Left kidney (tissue), 8 donors: ENCODE measurements at places on chromosomes 7 and 10. TPM values are rescaled to one million over a fixed set of nuclear protein-coding genes. Genes with fewer than 3 reads are reported as not detected.

The COX19 gene
- polyA plus RNA-seq, result 16.9 TPM

The PNLIPRP2 gene
- polyA plus RNA-seq, result not detected

DNA sequence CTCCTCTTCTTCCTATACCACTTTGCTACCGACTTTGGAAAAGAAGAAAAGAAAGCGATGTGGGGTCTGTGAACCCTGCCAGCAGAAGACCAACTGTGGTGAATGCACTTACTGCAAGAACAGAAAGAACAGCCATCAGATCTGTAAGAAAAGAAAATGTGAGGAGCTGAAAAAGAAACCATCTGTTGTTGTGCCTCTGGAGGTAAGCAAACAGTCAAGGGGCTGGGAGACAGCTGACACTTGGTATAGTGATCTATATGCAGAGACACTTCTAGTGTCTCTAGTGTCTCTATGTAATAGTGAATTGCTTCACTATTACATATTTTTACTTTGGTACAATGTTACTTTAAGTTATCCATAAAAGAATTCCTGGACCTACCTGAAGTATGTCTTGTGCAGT is 13.9 kb downstream of the TET1 start:
- DNase-seq, result no peak

DNA sequence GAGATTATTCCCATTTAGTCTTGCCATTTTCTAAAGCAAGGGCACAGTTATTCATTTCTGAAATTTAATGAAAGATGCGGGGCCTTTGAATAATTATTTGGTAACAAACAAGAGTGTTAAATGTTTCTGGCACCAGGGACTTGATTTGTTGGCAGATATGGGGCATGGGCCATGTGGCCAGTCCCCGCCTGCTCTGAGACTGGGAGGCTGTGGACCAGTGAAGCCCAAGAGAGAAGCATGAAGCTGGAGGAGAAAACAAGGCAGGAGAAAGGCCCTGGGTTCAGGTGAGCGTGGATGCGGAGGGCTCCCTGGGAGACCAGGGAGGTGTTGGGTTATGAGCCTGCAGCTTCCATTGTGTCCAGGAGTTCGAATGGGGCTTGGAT is 378.5 kb downstream of the TCERG1L start:
- no peak for DNase-seq

The HYAL4 gene
- polyA plus RNA-seq, result 0.86 TPM

GRCh38 chr7:30136117-30136731 is 1.4 kb downstream of the MTURN start:
- DNase-seq, result no peak

The NAT16 gene
- polyA plus RNA-seq, result not detected

- DNase-seq, result no peak
These were observed 191.4 kb downstream of the FAM107B start for GRCh38 chr10:14583252-14583651.

The FUOM gene
- polyA plus RNA-seq, result 18.1 TPM

GRCh38 chr10:116469437-116469836 is 41.8 kb downstream of the PNLIPRP3 start:
- no peak for DNase-seq

DNA sequence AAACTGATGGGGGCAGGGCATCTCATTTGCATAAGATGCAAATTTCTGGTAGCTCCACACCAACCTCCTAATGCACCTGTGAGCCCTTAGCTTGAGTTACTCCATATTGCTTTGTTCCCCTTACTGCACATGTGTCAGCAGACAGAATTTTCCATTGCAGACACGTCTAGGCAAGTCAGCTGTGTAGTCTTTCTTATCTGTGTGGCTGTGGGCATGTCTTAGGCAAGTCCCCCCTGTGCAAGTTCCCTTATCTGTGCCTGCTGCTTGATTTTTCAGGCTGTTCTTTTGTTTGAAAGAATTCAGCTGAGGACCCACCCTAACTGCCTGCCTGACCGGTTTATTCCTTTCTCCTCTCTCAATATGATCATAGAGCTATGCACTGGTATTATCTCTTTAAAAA is 28.5 kb upstream of the TRIM24 start:
- DNase-seq, result no peak

GRCh38 chr7:108770981-108771745 is 201.5 kb downstream of the DNAJB9 start:
- DNase-seq, result no peak

DNA sequence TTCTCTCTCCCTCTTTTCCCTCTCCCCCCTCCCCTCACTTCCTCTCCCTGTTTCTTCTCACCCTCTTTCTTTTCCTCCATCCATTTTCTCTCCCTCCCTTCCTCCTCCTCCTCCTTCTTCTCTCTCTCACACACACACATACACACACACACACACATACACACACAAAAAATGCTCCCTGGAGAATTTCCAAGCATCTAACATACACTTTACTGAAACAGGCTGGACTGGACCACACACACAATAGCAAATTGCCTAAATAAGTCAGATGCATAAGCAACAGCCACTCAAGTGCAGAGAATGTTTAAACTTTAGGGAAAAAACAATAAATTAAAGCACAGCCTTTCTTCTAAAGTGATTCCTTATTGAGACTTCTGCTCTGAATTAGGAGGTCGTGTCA is 267.7 kb downstream of the FGFR2 start:
- peak; percentile 72 for DNase-seq

The PBLD gene
- polyA plus RNA-seq, result 93.8 TPM

DNA sequence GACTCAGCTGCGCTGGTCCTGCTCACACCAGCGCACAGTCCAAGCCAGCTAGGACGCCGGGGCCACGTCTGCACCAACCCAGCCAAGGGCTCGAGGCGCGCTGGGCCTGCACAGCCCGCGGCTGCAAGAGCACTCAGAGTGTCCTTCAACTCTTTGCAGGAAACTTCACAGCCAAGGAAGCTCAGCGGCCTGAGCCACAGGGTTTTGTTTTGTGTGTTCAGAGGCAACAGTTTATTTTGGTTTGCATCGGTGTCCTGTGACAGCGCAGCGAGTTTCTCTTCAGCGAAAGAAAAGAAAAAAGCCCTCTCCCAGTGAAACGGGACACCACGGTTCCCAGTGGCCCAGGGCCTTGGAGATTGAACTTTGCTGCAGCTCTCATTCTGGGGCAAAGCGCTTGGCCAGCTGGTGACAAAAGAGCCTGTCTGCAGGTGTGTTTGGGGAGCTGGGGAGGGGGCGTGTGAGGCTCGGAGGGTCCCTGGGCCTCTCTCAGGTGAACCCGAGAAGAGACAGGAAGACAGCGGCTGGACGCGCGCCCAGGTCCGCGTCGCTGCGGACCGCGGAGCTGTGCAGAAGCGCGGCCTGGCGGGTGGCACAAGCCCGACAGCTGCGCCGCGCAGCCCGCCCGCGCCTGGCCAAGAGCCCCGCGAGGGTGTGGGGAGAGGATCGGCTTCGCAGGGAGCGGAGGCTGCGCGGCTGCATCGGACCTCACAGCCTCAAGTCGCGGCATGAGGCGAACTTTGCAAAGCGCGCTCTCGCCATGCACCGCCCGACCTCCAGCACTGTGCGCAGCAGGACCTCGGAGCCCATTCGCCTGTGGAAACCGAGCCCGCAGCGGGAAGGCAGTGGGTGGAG is 922 bp downstream of the CXCL12 start:
- no peak for DNase-seq

DNA sequence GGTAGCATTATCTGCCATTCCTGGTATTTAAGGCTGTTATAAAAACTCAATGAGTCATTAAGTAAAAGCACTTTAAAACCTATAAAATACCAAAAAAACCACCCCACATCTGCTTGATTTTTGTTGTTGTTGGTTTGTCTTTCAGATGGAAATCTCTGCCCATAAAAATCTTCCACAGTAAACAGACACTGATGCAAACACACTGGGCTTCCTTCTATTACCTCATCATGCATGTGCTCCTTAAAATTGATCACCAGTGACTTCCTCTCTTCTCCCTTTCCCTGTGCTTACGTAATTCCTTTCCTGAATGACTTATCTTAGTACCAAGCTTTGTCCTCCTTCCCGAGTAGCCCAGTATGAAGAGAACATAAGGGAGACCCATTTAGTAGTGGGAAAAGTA is 167.2 kb downstream of the EVX1 start:
- DNase-seq, result no peak

DNA sequence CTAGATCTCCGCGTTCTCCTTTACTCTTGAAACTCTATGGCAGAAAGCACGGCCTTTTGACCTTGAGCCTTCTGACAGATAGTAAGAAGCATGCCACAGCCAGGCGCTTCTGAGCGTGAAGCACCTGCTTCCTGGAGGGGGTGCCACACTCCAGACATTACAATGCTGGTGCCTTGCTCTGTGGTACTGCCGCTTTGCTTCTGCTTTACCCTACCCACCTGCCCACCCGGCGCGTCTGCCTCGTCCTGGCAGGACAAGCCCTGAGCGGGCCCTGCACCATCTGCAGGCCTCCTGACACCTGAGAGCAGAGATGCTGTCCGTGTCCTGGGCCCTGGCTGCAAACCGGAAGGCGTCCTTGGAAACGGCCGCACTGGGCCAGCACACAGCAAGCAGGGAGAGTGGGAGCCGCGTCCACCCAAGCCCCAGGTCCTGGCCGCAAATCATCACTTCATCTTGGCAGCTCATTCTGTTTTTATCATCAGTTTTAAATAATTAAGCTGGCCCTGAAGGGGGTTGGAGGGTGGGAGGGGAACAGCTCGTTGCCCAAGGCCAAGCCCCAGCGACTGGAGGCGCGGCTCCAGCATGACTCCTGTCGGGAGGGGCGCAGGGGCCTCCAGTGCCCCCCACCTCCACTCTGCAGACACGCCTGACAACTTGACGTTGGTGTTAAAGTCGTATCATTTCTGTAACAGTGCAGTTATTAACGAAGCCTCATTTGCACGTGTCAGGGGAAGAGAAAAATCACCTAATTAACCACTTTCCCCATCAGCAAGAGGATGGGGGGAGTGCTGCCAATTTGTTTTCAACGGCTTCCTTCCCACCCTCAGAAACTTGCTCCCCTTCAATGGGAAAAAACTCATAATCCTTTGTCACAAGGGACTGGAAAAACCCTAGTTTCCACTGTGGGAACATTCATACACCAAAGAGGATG is 132.2 kb downstream of the MAD1L1 start:
- no peak for DNase-seq

GRCh38 chr10:62017491-62017870 is 116.0 kb downstream of the ARID5B start:
- no peak for DNase-seq

The TAX1BP1 gene
- polyA plus RNA-seq, result 132 TPM

GRCh38 chr7:116691664-116692063 is 19.7 kb downstream of the MET start:
- no peak for DNase-seq

DNA sequence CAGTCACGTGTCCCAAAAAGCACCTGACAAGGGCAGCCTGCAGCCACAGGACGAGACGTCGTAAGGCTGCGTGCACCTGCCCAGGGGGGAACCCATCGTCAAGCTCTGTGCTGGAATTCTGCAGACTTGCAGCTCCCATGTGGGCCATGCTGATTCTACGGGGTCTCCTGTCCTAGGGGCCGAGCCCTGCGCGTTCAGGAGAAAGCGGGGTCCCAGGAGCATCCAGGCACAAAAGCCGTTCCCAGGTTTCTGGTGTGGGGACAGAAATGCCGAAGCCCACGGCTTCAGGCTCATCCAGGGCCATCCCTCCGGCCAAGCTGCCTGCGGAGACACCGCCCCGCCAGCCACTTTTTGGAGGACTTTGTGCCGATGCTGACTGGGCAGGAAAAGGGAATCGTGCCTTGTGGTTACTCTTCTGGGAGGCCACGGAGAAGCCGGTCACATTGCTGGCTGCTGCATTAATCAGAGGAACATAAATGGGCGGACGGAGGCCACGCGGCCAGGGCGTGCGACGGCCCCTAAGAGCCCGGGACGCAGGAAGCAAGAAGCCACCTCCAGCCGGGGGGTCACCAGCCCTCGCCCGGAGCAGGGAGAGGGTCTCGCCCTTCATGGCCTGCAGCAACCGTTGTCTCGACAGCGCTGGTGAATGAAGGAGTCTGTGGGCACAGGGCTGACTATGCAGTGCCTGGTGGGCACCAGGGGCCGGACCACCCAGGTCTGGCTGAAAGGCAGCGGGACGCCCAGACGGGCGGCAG is 62.6 kb upstream of the PDGFA start:
- DNase-seq, result no peak

- DNase-seq, result peak; percentile 94
These were observed at the start of gene HIF1AN for GRCh38 chr10:100535715-100536353. TSS of gene HIF1AN (plus strand) at chr10:100535943. CDS start at chr10:100535959, 16 bp downstream.

- DNase-seq, result no peak
These were observed 152.7 kb downstream of the MAD1L1 start for GRCh38 chr7:2080060-2080387.

The GNAT3 gene
- polyA plus RNA-seq, result not detected

The OPN1SW gene
- 2.2 TPM for polyA plus RNA-seq

DNA sequence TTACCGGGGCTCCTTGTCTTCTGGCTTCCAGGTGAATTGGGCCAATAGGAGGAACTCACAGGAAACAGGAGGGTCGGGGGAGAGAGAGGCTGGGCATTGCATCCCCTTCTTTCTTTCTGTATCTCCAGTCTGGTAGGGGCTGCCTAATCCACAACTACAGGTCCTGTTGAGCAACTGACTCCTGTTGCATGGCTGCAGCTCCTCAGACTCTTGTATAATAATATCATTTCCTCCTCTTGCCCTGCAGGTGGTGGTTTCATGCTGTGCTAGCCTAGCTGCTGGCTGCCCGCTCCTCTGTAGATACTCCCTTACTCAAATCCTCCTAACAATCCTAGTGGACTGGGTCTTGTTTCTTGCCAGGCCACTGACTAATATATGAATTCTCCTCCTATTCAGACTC is 276.5 kb upstream of the SMIM30 start:
- no peak for DNase-seq

DNA sequence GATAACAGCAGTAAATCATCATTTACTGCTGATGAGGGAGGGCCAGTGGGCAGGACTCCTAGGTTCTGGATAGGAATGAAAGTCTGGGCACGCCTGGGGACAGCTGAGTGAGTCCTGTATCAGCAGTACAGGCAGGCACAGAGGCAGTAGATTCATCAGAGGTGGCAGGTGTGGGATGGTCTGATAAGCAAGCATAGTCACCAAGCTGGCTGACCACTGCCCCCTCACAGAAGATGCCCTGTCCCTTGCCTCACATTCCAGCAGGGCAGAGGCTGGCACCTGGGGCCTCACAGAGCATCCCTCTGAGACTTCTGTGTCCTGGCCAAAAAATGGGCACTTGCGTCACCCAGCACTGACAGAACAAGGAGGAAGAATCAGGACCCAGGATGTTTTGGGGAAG is 23.2 kb upstream of the ACSM6 start:
- no peak for DNase-seq

- no peak for DNase-seq
These were observed 3.8 kb upstream of the EIF3B start for GRCh38 chr7:2350861-2351260.

- DNase-seq, result no peak
These were observed 162.9 kb downstream of the SH3PXD2A start for GRCh38 chr10:103692436-103692951.

GRCh38 chr7:111363099-111363498 is 199.2 kb downstream of the IMMP2L start:
- no peak for DNase-seq
